Stimulated activated CD8-positive, alpha-beta memory T cell treated with anti-CD3 and anti-CD28 coated beads, Interleukin-15, amount 100 ng/mL, for 48 hours (primary cell): ENCODE measurements at places on chromosomes 2 and 18.
A peak's percentile ranks its signal among the peaks of the same experiment; 100 is the strongest.

DNA sequence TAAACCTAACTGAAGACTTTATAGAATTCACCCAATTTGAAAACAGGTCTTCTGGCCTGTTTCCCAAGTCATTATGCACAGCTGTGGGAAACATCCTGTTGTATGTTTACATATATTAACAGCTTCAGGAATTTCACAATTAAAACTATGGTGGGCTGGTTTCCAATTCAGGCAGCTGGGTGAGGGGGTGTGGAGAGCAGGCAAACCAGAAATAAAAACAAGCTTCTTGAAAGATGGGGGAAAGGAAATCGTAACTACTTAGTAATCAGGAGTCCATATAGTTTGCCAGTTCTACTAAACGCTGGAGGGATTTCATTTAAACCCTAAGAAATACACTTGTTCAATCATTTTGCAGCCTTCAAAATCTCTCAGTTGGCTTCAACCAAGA, 22.8 kb downstream of the ATP8B1 start:
- no peak for DNase-seq

- no peak for DNase-seq
Measured at GRCh38 chr2:219230059-219230540, 494 bp downstream of the ANKZF1 start.

GRCh38 chr18:3256693-3257626, 5.0 kb upstream of the MYL12B start:
- DNase-seq = no peak

DNA sequence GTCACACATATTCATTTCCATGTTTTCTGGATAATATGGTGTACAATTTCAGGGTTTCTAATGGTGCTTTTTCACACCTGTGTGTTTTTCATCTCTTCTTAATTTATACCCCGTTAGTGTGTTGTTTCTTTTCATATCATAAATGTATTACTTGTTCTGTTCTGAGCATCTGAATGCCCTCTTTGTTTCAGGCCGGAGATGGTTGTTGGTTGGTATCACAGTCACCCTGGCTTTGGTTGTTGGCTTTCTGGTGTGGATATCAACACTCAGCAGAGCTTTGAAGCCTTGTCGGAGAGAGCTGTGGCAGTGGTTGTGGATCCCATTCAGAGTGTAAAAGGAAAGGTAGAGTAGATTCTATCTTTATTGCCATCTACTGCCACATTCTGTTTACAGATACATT, 45.1 kb upstream of the TBR1 start:
- no peak for DNase-seq

DNA sequence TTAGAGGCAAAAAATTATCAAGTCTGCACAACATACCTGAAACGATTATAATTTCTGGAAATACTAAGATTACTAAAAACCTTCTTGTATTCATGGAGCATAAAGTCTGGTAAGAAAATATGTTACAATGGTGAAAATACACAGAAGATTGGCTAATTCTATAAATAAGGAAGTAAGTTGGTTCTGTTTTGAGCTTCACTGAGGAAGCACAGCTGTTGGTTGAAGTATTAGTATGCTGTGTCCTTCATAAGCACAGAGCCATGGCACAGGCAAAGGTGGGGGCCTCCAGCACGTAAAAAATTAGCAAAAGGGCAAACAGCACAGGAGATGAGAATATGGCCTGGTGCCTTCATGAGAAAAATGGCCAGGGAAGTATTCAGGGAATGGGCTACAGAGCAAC, 40.4 kb upstream of the ANKRD62 start:
- DNase-seq = no peak

DNA sequence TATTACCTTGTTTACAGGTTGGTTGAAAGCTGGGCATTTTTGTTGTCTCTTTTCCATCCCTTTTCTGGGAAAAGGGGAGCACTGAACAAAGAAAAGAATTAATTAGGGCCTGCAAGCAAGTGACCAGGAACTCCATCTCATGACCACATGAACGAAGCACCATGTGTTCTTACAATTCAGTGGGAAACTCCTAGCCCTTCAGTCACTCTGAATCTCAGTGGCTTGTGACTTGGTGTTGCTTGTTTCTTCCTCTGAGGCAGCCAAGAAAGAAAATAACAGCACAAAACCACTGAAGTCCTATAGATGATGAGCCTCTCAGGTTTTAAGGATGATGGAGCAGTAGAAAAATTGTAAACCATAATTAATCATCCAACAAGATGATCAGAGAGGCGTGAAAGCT, 129.1 kb upstream of the CAB39 start:
- DNase-seq = no peak

- DNase-seq = no peak
Measured at GRCh38 chr2:106705877-106706276, 180.1 kb downstream of the ST6GAL2 start.

- DNase-seq = no peak
Measured at GRCh38 chr2:227881866-227882517, 10.6 kb downstream of the DAW1 start.

GRCh38 chr2:239596253-239596652, 195.4 kb upstream of the HDAC4 start:
- DNase-seq = no peak

- DNase-seq = no peak
Measured at GRCh38 chr18:9716780-9717563, 8.9 kb downstream of the RAB31 start.

DNA sequence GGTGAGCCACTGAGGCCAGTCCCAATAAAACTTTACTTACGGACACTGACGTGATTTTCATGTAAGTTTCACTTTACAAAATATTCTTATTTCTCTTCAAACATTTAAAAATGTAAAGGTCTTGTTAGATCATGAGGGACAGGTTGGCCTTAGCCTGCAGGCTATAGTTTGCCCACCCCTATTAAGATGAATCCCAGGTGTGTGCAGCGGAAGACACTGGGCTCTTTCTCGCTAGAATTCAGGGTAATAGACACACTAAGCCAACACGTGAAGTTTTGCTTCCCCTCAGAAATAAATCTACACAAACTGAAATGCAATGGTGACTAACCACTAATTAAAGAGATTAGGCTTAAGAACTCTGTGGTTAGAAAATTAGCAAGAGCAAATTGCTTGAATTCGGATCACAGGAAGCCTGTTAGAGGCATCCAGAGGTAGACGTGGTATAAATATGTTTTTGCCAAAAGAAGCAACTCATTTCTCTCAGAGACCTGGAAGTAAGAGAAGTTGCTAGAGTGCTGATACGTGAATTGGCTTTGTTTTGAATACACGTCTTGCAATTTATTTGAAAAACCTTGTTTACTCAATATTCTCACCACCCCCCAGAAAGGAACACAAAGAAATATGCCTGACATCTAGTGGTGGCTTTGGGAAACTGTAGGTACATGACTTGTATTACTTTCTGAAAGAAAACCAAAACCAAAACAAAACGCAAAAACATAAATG, 151.6 kb downstream of the DTNB start:
- DNase-seq = no peak

DNA sequence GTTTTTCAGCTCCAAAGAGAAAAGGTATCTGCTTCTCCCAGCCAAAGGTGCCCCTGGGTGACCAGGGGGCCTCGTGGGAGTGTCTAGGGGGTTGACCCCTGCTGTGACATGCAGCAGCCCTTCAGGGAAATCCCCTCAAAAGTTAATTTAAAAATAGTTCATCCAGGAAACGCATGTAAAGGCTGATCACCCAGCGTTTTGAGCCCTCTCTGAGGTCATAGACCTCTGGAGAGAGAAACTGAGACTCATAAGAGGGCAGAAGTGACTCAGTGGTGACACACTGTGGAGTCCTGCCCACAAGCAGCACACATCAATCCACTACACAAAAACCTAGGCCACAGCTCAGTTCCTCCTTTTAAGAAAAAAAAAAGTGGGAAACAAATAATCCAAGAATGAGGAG, 11.9 kb downstream of the GAL3ST2 start:
- DNase-seq = peak; percentile 37

GRCh38 chr2:150432312-150432625, 55.2 kb downstream of the RND3 start:
- DNase-seq = no peak

DNA sequence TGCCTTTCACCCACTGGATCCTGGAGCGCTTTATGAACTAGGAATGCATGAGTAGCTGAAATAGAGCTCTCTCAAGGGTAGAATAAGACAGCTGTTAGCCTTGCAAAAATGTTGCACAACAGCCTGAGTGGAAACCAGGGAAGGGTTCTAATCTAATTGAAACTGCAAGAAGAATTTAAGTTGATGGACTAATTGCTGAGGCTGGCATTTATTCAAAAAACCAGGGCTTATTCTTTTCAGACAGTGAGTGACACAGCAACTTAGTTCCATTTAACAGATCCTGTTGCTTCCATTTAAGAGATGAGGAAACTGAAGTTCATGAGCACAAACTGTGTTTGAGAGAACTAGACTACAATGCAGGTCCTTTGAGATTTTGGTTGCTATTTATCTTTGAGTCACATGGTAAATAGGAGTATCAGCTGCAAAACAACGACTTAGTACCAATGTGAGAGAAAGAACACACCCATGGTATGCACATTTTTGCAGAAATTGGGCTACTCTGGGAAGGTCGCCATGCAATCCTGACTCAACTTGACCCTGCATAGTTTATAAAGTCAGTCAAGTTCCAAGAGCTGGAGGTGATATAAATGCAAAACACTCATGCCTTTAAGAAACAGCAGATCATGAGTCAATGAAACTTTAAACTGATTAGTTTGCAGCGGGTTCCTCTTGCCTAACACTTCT, 76.4 kb upstream of the PARD3B start:
- DNase-seq = no peak

GRCh38 chr2:73925853-73926492, 707 bp upstream of the DGUOK start:
- DNase-seq = no peak

DNA sequence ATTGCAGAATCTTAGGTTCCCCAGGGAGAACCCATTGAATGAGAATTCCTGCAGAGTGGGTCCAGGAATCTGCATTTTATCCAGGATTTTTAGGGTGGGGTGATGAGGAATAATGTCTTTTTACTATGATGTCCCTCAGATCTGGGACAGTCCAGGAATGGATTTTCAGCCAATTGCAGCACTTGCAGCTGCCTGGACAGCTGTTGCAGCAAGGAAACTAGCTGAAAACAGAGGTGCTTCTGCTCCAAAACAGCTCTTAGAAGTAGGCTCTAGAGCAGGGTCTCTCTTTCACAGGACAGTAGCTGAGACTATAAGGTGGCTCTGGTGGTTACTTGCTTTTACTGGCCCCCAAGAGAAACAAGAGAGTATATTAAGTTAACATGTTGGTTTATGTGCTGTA, 9.1 kb downstream of the GLI2 start:
- DNase-seq = no peak

DNA sequence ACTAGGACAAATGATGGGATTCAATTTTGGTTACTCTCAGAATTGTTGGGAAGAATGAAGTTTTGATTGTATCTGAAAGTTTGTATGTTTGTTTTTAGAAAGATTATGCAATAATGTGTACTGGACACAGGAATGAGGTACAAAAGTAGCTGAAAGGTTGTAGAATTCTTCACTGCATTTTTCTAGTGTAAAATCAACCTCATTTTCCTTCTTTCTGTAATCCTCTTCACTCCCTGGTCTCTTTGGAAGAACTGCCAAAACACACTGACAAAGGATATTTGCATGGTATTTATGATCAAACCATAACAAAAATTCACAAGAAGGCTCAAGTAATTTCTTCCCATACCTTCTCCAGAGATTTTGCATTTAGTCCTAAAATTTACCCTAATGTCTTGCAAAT, 110.7 kb downstream of the ZEB2 start:
- DNase-seq = no peak

DNA sequence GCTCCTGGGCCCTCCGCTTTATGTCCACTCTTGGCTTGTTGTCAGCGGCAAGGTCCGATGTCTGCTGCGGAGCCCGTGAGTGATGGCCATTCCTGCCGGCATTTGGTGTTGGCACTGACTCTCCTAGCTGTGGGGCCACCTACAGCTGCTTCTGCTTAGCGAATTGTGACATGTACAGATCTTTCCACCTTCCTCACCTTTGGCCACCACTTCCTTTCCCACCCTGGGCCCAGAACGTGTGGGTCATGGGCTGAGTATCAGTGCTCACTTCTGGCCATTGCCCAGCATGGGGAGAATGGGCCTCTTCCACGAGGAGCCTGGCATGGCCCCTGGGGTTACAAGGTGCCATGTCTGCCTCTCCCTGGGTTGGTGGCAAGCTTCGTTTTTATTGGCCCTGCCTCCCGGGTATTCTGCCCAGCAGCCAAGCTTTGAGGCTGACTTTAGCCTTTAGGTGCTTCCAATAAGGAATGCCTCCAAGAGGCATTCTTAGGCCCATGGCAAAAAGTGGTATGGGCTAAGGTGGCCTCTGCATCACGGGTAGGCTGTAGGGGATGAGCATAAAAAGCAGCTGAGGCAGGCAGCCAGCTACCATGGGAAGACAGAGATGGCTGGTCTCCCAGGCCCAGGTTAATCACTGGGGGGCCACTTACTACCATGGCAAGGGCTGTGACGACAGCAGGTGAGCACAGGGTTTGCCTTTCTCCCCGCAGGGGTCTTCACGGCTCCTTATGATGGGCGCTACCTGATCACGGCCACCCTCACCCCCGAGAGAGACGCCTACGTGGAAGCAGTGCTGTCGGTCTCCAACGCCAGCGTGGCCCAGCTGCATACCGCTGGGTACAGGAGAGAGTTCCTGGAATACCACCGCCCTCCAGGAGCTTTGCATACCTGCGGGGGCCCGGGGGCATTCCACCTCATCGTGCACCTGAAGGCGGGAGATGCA, 65.8 kb downstream of the EMILIN2 start:
- no peak for DNase-seq

DNA sequence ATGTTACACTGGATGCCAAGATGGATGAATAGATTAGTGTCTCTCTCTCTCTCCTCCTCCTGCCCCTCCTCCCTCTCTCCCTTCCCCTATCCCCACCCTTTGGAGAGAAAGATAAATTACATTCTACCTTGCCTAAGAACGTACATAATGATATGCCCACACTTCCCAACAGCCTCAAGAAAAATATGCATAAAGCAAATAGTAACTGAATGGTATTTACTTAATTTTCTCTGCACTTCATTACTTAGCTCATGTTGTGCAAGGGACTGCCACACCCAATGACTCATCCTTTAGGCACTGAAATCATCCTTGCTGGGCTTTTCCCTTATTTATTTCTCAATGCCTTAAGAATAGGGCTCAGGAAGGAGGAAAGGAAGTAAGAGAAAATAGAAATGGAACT, 137.3 kb upstream of the PID1 start:
- DNase-seq = no peak

DNA sequence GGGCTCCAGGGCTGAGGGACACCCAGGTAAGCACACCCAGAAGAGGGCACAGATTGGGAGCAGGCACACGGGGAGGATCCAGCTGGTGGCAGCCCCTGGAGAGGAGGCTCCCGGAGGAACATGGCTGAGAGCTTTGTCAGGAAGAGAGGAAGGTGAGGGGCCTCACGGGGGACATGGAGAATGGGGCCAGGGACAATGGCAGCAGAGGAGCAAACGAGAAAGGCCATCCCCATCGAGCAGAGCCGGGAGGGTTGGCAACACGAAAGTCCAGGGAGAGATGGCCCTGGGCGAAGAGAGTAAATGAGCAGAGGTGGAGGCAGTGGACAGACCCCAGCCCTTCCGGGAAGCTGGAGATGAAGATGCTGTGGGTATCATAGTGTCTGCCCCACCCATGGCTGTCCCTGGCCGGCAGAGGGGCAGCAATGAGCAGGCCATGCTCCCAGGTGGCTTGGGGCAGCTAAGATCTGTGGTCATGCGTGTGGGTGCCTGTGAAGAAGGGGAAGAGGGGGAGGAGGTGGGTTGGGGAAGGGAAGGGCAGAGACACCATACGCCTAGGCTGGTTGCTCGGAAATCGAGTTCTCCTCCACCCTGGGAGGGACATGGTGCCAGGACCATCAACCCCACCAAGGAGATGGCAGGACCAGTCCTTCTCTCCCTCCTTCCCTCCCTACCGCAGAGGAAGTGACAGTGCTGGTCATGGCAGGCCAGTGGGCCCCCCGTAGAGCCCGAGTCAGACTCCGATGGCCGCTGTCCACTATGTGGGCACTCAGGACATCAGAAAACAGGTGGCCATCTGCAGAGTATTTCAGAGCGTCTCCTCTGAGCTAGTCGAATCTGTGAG, 191.7 kb downstream of the NDUFA10 start:
- no peak for DNase-seq
